ENCODE measurements at places on chromosomes 4 and X.
A peak's percentile ranks its signal among the peaks of the same experiment; 100 is the strongest.

DNA sequence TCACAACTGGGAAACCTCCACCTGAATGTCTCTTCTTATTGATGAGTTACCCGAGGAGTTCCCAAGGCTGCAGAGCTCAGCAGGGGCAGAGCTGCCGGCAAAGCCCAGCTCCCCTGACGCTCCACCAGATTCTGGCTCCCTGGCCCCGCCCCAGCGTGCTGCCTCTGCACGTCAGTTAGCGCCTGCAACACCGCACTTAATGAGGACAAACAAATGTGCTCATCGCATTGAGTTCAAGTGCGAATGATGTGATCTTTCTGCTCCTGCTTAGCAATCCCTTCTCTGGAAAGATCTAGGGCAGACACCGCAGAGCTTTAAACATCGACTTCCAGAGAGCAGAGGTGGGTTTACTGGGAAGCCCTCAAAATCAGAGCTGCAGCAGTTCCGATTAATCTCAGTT, 55.5 kb upstream of the FBXW7 start:
- DNase-seq = peak; percentile 33

- DNase-seq = no peak
These were observed 83.1 kb downstream of the SORBS2 start for GRCh38 chr4:185728893-185729292.

- peak; percentile 82 for DNase-seq
These were observed 4.5 kb upstream of the PDGFC start for GRCh38 chr4:156976147-156976546.

DNA sequence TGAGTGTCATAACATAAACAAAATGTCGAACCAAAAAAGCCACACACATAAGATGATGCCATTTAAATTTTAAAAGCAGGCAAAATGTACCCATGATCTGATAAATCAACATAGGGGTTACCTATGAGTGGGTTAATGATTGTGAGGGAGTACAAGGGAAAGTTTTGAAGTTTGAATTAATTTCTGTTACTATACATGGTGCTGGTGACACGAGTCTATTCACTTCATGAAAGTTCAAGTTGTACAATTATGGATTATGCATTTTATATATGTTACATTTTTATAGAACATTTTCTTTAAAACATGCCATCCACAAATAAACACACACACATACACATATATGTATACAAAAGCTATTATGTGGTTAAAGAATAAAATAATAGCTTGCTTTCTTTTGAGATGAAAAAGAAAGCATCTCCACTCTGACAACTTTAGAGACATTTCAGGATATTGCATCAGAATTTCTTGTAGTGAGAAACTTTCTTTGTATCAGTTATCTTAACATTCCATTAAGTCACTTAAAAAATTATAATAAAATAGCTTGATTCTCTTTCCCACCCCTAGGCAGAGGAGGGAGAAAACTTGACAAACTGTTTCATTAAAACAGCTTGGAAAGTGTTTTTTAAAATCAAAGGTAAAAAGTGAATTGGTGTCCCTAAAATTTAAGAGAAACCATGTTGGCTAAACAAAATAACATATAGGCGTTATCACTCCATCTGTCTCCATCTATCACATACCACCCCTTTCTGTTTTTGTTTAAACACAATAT, 891.8 kb upstream of the NDST4 start:
- DNase-seq = no peak

DNA sequence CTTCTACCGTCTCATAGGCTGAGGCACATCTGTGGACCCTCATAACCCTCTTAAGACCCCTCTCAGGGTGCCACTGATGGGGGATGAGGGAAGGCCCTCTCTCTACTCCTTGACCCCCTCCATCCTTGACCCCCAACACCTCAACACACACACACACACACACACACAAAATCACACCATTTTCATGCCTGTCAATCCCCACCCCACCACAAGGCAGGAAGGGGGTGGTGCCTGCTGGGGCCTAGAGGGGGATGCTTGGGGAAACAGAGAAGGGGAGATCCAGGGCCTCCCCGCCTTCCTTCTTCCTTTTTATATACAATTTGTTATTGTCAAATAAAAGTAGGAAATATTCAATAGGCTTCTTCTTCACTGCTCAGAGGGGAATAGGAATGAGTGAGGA, 1.2 kb upstream of the EBP start:
- no peak for DNase-seq

- DNase-seq = peak; percentile 21
These were observed 93.2 kb downstream of the IL1RAPL2 start for GRCh38 chrX:104659005-104659744.

DNA sequence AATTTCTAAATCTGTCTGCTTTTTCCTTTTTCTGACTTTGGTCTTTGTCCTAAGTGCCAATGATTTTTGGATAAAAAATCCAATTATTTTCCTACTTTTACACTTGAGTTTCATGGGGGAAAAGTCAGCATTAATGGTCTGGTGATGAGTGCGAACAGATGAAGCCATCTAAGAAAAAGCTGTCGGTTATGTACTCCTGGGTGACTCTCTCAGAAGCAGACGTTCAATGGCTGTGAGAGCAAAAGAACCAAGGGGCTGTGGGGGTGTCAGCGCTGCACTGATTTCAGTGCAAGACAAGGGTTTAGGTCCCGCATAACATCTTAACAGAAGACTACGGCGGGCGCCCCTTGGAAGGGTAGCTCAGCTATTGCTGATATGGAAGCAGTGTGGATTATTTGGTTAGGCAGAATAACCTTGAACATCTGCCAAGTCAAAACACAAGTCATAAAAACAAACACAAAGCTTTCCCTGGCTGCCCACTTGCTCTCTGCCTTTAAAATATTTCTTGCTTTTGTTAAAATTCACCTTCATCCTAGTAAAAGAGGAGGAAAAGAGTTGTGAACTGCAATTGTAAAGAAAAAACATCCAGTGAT, 240.5 kb downstream of the MAML3 start:
- DNase-seq = peak; percentile 40

DNA sequence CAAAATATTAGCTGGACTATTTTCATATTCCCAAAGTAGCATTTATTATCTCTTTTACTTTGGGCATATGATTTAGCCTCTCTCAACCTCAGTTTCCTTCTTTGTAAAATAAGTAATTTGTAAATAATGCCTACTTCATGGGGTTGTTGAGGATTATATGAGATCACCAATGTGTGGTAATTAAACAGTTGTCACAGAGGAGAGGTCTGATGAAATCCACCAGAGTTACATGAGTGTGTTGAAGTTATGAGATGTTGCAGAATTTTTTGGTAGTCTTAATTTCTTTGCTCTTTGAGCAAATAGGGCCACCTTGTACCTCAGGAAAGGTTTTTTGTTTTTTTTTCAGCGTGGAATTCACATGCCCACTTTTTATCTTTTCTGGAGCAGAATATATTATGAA, 1.4 kb downstream of the COX7B start:
- no peak for DNase-seq

DNA sequence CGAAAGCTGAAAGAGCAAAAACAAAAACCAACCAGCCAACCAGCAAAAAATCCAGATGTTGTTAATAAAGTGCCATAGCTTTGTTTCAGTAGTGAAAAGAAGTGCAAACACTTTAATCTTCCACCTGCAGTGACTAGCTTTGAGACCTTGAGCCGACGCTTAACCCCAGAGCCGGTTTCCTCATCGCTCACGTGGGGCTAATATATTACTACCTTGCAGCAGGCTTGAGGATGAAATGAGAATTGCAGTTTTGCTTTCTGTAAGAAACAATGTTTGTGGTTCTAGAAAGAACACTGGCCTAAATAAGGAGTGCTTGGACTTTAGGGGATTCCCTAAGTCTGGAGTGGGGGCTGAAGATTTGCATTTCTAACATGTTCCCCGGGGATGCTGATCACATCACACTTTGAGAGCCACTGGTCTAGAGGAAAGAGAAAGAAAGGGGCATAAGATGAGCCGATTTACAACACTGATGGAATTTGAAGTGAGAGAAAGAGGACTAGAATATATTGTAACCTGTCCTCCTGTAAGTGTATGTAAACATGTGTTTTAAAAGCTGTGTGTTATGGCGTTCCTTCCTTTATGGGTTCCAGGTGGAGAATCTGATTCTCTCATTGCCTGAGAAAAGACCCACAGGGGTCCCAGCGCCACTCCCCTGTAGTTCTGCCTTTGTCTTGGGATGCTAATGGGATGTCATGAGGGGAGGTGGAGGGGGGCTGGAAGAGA, 1.4 kb downstream of the FGF2 start:
- peak; percentile 68 for DNase-seq

GRCh38 chr4:101211146-101211553, 136.2 kb downstream of the PPP3CA start:
- DNase-seq = peak; percentile 67

DNA sequence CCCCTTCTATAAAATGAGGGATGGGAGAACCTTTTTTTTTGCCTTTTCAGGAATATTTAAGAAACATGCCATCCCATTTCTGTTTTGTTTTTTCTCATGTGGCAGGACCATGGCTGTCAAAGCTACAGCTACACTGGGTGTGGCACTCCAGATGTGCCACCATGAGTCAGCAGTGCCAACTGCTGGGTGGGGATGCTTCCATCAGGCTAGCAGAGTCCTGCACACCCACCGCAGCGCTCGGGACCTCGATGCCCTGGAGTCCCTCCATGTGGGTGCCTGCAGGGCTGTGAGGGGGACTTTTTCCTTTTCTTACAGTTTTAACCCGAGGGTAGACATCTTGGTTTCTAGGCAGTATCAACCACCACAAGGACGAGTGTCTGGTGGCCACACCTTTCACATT, 352.6 kb downstream of the NR3C2 start:
- no peak for DNase-seq

GRCh38 chrX:16445166-16445752, 204.7 kb upstream of the S100G start:
- peak; percentile 27 for DNase-seq

GRCh38 chr4:89193843-89194242, 82.5 kb downstream of the TIGD2 start:
- no peak for DNase-seq

- DNase-seq = no peak
These were observed 181.5 kb upstream of the PSAPL1 start for GRCh38 chr4:7616193-7616592.

GRCh38 chr4:141540643-141541042, 95.7 kb upstream of the IL15 start:
- peak; percentile 53 for DNase-seq

GRCh38 chrX:115503099-115503498, 57.9 kb upstream of the PLS3 start:
- no peak for DNase-seq

- no peak for DNase-seq
These were observed 10.2 kb downstream of the CRLF2 start for GRCh38 chrX:1202251-1202650.

DNA sequence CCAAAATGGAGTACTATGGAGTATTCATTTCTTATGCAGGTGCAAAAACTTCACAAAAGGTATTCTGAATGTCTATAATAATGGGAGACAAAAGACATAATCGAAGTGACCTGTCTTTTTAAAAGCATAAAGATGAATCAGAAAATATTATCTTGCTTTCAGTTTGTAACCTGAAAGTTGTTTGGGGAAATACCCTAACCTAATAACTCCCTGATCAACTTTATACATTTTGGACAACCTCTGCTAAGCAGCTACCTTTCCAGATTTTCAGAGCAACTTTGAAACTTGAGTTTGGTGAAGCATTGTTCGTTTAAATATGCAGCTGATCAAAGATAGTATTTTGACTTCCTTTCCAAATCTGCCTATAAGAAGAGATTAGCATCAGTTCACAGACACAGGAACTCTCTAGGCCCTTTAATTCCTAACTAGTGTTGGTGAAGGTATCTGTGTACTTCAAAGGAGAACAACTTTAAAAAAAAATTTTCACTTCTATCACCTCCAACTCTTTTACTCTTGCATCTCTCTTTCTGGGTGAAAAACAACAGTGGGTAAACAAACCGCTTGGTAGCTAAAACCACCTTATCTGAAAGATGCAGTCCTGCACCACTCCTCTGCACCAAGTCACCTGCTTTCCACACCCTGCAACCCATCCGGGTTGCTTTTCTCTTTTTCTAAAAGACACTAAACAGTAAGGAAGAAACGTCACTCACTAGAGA, 26.5 kb downstream of the CD40LG start:
- DNase-seq = no peak

DNA sequence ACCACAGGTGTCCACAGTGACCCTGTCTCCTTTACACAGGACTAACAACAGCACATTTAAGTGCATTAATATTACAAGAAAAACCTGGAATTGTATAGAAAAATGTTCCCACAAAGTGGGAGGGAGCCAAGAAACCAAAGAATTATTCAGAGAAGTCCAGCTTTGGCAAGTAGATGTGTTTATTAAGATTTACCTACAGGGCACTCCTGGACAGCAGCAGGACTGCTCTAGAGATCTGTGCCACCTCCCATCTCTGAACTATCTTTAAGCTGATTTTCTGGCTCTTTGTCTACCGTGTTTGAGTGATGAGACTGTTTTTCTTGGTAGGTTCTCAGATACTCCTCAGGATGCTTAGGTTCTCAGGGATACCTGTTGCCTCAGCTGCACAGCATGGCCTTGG, 38.3 kb upstream of the HPSE start:
- no peak for DNase-seq

DNA sequence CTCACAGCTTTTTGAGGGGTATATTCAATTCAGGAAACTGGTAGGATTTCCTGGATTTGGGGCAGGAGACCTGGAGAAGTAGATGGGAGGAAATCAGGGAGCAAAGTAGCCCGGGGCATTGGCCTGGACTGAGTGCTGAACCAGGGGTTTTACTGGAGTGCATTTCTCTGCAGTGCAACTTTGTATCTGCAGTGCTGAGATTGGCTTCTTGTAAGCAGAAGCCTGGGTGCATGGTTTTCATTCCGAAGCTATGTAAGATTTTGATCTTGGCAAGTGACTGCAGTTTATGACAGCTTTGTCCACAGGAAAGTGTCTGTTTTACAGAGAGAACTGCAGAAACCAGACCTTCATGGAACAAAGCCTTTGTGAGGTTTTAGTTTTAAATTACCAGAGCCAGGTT, 158.3 kb downstream of the SPCS3 start:
- DNase-seq = no peak

- DNase-seq = no peak
These were observed 27.3 kb upstream of the GPRASP2 start for GRCh38 chrX:102684772-102685520.

- DNase-seq = peak; percentile 25
These were observed 1441.2 kb downstream of the PCDH7 start for GRCh38 chr4:32161392-32161791.

DNA sequence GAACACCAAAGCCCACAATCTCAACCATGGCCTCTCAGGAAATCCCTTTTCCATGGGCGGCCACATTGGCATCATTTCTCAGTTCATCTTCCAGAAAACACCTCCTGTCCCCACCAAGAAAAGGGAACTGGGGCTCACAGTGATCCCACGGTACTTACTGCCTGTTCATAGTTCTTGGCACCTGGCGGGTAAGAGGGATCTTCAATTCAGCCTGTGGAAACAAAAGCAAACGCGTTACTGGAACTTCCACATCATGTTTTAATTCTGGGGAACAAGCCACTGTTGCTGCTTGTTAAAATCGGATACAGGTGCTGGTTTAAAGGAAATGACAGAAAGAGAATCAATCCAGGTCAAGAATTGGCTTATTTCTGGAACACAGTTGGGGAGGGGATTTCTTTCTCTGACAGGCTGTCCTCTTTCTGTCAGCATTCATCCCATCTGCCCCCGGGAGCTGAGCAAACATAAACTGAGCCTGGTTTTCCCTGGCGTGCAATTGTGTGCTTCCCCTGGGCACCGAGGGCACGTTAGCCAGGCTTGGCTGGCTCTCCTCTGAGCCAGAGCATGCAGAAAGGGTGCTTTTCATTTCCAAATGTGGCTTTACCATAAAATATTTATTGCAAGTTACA, 16.8 kb downstream of the CLNK start:
- no peak for DNase-seq

All from astrocyte of the spinal cord (primary cell).